ENCODE measurements at places on chromosomes 1 and 21.

- no peak for DNase-seq
Observed at GRCh38 chr1:20987831-20988825, 188.6 kb downstream of the EIF4G3 start.

GRCh38 chr1:110460253-110461220 lies 9.6 kb downstream of the PROK1 start:
- DNase-seq, result peak; percentile 87

DNA sequence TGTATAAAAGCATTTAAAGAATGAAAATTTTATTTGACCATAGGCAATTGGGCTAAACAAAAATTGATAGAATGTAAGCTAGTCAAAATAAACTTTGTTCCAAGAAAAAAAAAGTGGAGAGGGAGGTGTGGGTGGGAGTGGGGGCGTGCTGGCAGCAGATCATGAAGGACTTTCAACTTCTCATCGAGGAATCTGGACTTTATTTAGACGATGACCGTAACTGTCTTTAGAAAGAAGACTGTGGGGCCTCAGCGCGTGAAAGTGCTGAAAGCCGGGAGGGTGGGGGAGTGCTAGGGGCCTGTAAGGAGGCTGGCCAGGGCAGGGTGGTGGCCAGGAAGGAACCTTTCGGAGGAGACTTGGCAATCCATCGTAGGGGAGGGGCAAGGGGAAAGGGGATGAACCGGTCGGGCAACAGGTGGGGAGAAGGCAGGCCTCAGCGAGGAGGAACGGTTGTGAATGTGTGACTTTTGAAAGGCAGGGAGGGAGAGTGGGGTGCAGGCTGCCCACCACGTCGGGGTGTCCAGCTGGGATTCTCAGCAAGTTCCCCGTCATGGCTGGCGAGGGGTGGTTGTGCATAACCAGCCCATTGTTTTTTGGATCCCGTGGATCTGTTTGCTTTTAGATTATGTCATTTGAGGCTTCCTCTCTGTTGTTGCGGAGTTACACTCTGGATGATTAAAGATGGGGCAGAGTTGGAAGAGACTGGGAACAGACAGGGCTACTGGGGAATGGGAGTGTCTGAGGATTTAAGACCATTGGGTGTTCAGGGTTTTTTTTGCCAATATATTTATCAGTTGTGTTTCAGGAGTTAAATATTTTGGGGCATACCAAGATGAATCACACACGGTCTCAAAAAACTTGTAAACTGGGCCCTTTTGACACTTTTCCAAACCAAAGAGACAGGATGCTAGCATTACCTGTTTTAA lies 35.5 kb downstream of the HUNK start:
- DNase-seq, result peak; percentile 82

DNA sequence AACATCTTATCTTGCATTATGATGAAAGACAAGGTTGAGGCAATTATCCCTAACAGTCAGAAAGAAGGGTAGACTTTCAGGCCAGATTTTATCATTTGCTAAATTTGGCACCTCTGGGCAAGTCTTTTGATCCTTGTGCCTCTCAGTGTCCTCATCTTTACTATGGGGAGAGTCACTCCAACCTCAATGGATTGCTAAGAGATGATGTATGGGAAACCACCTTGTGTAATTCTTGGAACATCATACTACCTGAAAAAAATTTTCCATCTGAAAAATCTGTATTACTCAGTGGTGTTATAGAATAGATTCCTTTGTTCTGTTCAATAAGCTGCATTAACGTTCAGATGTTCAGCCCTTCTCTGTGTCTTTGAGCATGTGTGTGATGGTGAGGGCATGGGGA lies 230.7 kb downstream of the TGFB2 start:
- no peak for DNase-seq

GRCh38 chr1:11567244-11568065 lies 86.8 kb downstream of the FBXO2 start:
- DNase-seq, result no peak

GRCh38 chr1:56526571-56527174 lies 52.7 kb downstream of the PLPP3 start:
- DNase-seq, result no peak

- DNase-seq, result no peak
Observed at GRCh38 chr1:5889901-5890300, 102.3 kb downstream of the NPHP4 start.

DNA sequence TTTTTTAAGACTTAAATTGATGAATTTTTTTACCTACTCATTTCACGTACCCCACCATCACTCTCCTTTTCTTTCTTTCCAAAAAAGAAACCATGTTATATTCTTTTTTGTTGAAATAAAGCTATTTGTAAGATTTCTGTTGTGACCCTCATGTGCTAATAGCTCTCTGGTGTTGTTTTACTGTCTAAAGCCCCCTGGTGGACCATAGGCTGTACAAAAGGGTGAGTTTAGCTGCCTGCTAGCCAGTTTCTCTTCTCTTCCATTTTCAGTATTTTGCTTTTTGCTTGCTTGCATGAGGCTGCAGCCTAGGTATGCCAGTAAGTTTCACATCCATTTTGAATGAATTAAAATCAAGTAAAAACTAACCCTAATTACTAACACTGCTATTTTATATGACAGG lies 15.6 kb upstream of the VAMP3 start:
- DNase-seq, result no peak

DNA sequence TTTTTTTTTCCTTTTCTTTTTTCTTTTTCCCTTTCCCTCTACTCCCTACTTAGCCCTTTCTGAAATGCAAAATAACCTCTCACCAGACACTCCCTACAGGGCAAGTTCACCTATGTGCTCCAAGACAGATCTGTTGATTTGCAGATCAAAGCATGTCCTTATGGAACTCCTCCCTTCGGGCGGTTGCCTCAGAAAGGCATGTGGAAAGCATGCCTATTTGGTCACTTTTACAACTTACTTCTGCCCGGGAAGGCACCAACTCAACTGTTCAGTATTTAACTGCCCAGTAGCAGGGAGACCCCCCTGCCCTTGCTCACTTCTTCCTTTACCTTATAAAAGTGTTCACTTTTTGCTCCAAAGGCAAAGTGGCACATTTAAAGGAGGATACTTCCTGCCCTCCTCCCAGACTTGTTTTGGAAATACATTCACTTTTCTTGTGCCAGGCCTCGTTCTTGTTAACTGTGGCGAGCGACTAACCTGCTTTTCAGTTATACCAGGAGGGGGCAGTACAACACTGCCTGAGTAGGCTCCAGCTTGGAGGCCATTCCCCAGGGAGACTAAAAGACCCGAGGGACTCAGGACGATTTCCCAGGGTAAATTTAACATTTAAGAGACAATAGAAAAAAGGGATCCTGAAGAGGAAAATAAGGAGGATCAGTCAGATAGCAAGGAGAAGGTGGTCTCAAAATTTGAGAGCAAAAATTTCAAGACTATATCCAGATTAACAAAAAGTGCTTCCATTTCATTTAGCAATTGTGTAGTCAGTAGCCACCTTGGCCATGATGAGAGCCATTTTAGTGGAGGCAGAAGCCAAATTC lies 12.3 kb upstream of the SLAMF7 start:
- DNase-seq, result peak; percentile 81

DNA sequence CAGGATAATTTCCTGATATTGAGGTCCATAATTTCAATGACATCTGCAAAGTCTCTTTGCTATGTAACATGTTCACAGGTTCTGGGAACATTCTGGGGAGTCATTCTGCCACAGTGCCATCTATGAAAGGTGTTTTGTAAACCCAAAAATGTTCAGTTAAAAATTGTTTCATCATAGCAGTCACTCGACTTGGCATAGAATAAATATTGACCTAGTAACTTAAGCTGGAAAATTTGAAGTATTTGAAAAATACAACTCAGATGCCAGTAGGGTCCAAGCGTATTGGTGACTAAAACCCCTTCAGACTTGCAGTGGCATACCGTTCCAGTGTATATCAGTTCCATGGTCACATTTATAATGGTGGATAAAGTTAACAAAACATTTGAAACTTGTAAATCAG lies 6.8 kb downstream of the DESI2 start:
- no peak for DNase-seq

DNA sequence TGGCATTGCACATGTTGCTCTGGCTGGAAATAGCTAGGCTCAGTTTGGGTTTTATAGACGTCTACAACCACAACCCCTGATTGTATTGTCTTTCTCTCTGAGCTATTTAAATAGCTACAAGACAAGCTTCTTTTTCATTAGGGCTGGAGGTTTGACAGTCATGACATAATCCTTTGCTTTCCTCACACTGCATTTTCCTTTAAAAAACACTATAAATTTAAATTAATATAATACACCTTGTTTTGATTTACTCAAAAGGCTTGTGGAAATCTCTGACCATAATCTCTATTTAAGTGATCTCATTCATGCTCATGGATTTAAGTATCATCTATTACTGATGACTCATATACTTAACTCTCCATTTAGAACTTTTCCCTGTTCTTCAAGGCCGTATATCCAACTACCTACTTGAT lies 50.4 kb upstream of the PTGFR start:
- no peak for DNase-seq

GRCh38 chr1:204728045-204728444 lies 42.5 kb upstream of the LRRN2 start:
- no peak for DNase-seq

DNA sequence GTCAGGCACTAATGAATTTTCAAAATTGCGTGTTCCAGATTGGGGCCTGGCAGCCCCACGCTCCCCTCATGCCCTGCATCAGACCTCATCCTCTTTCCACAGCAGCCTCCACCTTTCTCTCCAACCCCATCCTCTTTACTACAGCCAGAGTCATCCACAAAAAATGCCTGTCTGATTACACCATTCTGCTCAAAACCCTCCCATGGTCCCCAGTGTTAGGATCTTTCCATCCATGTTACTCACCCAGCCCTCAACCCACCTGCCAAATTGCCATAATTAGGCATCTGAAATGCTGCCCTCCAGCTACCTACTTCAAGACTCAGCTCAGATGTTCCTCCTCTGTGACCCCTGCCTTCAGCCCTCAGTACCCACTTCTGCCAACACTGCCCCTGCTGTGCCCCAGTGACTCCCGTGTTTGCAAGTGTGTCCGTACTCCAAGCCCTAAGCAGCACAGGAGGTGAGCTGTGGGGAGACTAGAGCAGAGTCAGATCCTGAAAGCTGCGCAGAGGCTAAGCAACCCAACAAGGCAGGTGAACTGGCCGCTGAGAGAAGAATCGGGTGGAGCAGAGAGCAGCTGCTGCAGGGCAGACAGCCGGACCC lies 715 bp upstream of the ARTN start:
- DNase-seq, result no peak

- DNase-seq, result peak; percentile 18
Observed at GRCh38 chr1:243916160-243916559, 66.1 kb upstream of the AKT3 start.
